Stimulated activated CD8-positive, alpha-beta memory T cell treated with anti-CD3 and anti-CD28 coated beads, Interleukin-7, amount 100 ng/mL, for 1 hour (primary cell): ENCODE measurements at places on chromosomes 6 and 20.

- no peak for DNase-seq
Measured at GRCh38 chr6:32865724-32866443, 11.9 kb downstream of the PSMB9 start.

GRCh38 chr6:26554697-26555504, 16.7 kb downstream of the HMGN4 start:
- no peak for DNase-seq

DNA sequence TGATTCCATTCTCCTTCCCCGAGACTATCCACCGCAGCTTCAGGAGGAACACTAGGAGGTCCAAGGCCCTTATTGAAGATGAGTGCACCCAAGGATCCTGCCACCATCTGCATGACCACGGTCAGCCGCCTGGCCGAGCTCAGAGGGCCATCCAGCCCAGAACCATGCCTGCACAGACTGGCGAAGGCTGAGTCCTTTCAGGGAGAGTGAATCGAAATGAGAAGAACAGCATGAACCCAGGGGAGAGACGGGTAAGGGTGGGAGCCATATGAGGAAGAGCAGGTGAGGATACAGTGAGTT, 26.3 kb downstream of the SERPINB6 start:
- DNase-seq, result no peak

DNA sequence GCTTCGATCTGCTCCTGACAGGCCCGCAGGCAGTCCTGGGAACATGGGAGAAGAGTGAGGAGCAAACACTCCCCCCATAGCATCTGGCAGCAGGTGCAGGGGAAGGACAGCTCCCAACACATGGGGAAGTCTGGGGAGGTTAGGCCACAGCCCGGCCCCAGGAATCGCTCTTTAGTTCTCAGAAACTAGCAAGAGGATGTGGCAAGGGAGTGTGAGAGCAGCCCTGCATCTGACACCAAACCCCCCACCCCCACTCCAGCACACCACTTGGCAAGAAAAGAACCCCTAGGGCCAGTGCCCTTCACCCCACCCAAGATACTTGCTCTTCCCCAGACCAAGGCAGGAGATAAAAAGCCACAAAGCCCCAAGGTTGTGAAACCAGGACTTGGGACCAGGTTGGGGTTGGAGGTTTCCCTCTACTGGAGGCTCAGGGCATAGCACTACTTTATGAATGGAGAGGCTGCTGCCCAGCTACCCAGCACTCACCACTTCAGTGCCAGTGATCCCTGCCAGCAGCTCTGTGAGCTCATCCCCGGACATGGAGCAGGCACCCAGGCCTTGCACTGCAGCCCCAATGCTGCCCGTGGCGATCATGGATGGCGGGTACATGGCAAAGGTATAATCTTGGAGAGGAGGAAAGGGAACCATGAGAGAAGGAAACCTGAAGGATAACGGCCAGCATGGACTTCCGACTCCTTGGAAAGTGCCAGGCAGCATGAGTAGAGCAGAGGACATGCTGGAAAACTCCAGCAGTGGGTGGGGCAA, 5.4 kb downstream of the CCND3 start:
- DNase-seq, result peak; percentile 45

- DNase-seq, result no peak
Measured at GRCh38 chr6:168734523-168734922, 293.5 kb downstream of the SMOC2 start.

DNA sequence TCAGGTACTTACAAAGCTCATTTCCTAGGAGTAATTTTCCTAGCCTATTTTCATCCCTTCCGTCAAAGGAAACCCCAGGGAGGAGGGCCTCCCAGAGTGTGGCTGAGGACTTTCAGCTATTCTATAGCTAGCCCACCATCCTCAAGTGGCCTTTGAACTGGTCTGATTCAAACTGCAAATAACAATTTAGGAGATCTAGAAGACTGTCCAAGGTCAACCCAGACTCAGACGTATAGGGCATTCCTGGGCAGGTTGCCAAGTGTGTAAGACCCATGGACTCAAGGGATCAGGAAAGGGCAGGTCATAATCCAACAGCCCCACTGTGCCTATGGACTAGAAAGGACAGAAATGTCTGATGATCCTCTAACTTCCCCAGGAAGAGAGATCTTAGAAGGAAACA, 2.1 kb upstream of the RRAGD start:
- DNase-seq, result no peak

- no peak for DNase-seq
Measured at GRCh38 chr6:139114746-139115145, 20.1 kb upstream of the HECA start.

- DNase-seq, result no peak
Measured at GRCh38 chr20:23050847-23051627, 1.6 kb upstream of the THBD start.

DNA sequence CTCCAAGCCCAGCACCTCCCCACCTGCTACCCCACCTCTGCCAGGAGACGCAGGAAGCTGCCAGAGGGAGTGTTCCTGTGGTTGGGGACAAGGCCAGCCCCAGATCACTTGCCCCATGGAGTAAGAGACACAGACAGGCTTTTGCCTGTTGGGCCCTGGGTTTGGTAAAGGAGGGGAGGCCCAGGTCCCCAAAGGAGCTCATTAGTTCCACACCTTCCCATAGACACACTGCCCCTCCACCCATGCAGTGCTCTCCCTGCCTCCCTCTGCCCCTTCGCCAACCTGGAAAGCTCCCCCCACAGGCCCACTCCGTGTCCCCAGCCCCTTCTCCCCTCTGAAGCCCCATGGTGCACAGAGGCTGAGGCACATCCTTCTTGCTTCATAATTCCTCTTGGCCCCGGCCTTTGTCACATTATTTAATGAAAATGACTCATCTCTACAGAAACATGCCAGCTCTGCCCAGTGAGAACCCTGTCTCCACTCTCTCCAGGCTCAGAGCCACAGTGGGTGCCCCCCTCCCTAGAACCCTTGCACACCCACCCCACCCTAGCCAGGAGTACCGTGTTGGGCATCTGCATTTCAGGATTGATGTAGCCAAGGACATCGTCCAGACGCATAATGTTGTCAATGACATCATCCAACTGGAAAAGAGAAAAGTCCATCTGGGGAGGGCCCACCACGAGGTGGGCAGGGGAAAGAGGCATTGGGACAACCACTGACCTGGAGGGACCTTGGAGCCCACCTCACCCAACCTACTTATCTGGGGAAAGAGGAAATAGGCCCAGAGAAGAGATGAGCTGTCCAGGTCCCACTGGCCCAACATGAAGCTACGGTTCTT, 46.0 kb downstream of the TFEB start:
- no peak for DNase-seq

- DNase-seq, result no peak
Measured at GRCh38 chr20:44304383-44304782, 6.6 kb downstream of the FITM2 start.

- no peak for DNase-seq
Measured at GRCh38 chr20:55888685-55889084, 116.6 kb downstream of the CBLN4 start.

DNA sequence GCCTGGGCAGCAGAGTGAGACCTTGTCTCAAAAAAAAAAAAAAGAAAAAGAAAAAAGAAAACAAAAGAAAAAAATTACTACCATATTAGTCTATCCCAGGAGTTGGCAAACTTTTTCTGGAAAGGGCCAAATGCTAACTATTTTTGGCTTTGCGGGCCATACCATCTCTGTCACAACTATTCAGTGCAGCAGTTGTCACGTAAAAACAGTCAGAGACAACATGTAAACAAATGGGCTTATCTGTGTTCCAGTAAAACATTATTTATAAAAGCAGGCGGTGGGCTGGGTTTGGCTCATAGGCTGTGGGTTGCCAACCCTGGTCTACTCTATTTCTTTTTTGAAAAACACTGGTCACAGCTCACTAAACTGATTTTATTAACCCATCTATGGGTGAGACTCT, 53.4 kb downstream of the EYA2 start:
- DNase-seq, result no peak

- no peak for DNase-seq
Measured at GRCh38 chr6:157075549-157076450, 247.5 kb downstream of the TMEM242 start.

DNA sequence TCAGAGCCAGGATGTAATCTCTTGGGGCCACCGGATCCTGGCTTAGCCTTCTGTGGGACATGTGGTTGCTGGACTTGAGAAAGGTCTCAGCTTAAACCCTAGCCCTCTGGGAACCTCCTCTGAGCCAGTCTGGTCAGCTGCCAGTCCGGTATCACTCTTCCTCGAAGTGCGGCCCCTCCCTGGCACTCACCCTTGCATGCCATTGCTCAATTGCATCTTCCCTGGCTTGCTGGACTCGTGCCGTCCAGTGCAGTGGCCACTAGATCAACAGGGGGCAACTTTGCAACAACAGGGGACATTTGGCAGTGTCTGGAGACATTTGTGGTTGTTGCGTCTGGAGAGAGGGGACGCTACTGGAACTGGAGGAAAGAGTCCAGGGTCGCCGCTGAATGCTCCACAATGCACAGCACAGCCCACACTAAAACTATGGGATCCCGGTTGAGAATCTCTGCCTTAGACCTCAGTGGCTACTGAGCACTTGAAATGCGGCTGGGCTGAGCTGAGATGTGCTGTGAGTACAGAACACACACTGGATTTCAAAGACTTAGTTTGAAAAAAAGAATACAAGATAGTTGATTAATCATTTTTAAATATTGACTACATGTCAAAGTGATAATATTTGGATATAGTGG, 152.1 kb downstream of the TFAP2C start:
- DNase-seq, result no peak

DNA sequence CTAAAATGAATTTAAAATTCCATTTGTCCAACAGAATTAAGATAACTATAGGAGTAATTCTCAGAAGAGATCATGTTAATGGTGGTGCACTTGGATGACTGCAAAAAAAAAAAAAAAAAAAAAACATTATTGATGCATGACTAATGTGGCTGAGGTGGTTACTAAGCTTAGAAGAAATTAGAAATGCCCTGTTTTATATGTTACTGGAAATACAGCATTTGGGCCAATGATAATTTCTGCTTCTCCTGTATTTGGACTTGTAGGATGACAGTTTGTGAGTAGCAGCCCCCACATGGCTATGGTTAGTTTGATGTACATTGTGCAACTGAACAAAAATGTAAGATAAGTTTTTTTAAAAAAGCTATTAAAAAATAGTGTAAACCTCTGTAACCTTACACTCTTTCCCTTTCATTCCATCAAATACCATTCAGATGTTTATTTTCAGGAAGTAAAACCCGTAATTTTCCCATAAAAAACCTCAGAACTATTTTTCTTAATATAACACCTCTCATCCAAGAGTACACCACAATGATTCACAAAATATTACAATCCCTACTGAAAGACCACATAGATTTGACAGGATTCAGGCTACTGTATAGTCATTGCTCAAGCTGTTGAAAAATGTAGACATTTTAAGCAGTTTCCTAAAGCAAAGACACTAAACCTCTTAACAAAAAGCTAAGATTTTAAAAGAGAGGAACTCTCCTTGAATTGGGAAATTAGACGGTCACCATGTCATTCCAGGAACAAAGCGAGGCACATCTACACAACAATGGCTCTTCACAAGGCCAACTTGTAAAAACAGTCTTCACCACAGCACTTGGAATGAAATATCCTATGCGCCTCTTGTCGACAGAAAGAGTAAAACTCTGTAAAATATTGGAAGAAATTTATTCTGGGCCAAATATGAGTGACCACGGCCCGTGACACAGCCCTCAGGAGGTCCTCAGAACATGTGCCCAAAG, 83.0 kb downstream of the WDR27 start:
- no peak for DNase-seq

- DNase-seq, result no peak
Measured at GRCh38 chr20:24986436-24987015, 6.0 kb downstream of the APMAP start.

- no peak for DNase-seq
Measured at GRCh38 chr6:11085758-11086435, 7.7 kb upstream of the SMIM13 start.

DNA sequence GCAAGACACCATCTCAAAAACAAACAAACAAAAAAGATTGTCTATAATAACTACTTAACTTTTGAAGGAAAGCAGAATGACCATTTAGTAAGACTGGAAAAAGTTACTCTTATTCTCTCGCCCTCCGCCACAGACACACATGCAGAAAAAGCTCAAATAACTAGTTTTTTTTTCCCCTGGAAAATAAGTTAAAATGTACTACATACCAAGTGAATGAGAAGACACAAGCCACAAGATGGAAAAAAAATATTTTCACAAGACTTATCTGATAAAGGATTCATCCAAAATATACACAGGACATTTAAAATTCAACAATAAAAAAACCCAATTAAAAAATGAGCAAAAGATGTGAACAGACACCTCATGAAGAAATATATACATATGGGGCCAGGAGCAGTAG, 31.9 kb downstream of the NUDT3 start:
- DNase-seq, result no peak

DNA sequence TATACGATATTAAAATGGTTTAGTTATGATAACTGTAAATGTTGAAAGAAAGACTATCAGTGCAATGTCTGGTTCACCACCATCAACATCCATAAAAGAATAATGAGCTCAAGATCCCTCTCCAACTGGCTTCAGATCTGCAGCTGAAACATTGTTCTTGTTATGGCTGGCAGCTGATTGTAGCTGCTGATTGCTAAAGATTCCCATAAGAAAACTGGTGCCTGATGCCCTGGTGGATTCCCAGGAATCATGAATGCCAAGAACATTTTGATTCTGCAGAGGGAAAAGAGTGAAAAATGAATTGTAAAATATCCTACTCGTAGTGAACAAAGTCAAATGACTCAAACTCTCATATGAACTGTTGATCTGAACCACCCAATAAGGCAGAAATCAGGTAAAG, 1160.2 kb downstream of the EPHA7 start:
- no peak for DNase-seq

- no peak for DNase-seq
Measured at GRCh38 chr20:62965363-62965771, 12.9 kb downstream of the SLC17A9 start.

DNA sequence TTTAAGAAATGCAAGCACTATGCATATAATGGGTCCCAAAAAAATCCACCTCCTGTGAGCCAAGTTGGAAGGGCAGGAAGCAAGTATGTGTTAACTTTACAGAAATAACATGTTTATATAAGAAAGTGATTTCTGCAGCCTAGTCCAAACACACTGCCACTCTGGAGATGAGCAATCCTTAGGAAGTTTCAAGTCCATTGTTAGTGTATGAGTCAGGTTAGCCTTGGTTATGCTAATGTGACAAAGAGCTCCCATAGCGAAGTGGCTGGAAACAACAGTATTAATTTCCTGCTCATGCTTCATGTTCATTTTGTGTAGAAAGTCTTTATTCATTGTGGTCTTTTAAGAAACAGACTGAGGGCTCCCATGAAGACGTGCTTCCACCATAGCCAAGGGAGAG, 121.4 kb downstream of the TBXT start:
- no peak for DNase-seq

- no peak for DNase-seq
Measured at GRCh38 chr20:50472693-50473664, 37.2 kb upstream of the PTPN1 start.

DNA sequence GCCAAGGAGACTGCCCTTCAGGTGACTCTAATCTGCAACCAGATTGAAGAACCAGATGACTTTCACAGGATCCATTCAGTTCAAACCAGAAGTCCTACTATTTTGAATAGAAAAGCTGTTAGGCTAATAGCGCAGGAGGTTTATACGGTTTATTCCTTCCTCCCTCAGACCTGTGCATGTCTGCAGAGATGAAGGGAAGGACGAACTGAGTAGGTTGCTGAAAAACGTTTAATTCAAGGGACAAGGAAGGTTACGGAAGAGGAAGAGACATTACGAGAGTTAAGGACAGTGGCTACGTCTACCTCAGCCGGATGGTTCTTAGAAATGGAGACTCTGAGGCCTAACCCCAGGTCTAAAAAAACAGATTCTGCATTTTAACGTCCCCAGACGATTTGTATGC, 978 bp downstream of the AURKA start:
- no peak for DNase-seq
